Stimulated activated CD8-positive, alpha-beta memory T cell treated with anti-CD3 and anti-CD28 coated beads, Interleukin-2, amount 100 ng/mL, for 1 hour (primary cell): ENCODE measurements at places on chromosomes 5 and 9.

- no peak for DNase-seq
Measured at GRCh38 chr5:149388498-149389190, 9.6 kb upstream of the IL17B start.

DNA sequence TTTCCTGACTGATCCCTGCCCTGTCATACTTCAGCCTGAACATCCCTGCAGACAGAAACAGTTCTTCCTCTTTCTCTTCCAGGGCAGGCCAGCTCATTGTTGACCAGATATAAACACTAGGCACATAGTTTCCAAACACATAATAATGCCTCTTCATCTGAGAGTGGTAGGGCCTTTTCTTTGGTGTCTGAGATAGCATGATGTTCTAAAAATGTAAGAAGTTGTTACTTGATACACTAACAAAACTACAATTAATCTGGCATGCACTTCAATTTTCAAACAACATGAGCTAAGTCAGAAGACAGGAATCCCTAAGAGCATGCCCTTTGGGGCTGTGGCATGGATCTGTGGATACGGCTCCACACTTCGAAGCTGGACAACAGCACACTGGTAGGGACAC lies 246.6 kb downstream of the SPOCK1 start:
- no peak for DNase-seq

GRCh38 chr9:93010056-93010455 lies 48.4 kb upstream of the SUSD3 start:
- DNase-seq, result no peak

GRCh38 chr5:1096838-1097237 lies 15.0 kb downstream of the SLC12A7 start:
- DNase-seq, result no peak

DNA sequence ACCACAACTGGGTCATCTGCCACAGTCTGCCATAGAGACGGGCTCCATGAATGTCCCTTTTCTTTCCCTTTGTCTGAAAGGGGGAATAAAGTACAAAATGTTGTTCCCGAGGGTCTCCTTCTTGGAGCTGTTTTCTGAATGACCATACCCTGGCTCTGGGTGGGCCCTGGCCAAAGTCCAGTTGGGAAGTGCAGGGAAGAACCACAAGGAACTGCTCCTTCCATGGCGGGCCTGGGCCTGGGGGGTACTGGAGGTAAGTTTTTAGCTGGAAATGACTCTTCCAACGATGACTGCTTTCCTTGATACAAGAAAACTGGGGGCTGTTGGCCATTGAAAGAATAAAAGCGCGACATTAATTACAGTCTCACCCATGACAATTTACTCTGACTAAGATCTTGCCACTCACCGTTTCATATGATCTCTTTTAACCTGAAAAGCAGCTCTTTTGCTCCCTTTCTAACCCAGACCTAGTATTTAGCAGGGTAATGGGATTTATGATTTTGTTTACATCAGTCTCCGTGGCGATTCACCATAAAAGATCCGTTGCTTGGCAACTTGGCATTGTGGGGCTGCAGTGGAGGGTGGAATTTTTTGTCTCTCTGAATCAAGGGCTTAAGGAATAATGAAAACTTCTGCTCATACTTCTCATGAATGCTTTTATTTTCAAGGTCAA lies 89.2 kb upstream of the PTCH1 start:
- DNase-seq, result no peak

GRCh38 chr5:117131876-117132275 lies 557.3 kb upstream of the SEMA6A start:
- no peak for DNase-seq

DNA sequence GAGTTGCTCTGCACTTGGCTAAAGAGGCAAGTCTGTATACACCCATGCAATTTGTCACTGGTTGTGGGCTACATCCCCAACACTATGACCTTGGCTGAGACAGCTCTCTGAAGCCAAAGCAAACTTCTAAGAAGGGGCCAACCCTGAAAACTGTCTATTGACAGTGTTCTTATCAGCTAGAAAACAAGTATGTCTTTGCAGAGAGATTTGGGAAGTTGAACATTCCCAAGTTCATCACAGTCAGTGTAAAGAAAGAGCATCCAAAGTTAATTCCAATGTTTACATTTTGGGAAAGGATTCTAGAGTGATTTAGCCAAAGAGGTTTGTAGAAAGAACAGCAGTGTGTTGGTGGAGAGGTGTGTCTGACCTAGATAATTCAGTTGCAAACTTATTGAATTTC lies 711.1 kb upstream of the CHD1 start:
- no peak for DNase-seq

GRCh38 chr5:5671823-5672222 lies 249.3 kb downstream of the ICE1 start:
- DNase-seq, result no peak

- DNase-seq, result no peak
Measured at GRCh38 chr5:165127941-165128340, 1622.5 kb downstream of the MAT2B start.

- DNase-seq, result no peak
Measured at GRCh38 chr5:31291323-31291854, 97.9 kb downstream of the CDH6 start.

DNA sequence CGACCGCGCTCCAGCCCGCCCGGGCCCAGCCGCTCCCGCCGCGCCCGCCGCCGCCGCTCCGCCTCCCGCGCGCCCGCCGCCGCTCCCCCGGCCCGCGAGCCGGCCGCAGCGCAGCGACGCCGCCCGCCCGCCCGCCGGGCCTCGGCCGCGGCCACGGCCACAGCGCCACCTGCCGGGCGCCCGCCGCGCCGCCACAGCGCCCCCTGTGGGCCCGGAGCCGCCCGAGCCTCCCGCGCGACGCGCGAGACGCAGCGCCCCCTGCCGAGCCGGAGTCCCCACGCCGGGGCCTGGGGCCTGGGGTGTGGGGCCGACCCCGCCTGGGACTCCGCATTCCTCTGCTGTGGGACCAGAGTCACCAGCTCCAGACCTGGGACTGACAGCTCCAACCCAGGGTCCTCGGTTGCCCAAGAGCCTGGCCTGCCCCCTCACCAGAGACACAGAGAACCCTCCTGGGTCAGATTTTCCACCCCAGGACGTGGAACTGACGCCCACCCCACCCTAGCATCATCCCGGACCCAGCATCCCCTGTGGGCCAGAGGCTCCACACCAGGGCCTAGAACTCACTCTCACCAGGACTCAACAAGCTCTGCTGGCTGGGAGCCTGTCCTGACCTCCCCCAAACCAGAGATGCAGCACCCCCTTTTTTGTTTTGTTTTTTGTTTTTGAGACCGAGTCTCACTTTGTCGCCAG lies at the start of gene RAPGEF1:
TSS of gene RAPGEF1 (minus strand) at position 118 of the 690 bp plus-strand sequence. CDS start 246 bp downstream, outside the sequence.
- peak; percentile 77 for DNase-seq
